ENCODE measurements at places on chromosomes 5 and 9.

- DNase-seq, result no peak
These were observed 232.3 kb downstream of the GAS1 start for GRCh38 chr9:86714999-86715398.

DNA sequence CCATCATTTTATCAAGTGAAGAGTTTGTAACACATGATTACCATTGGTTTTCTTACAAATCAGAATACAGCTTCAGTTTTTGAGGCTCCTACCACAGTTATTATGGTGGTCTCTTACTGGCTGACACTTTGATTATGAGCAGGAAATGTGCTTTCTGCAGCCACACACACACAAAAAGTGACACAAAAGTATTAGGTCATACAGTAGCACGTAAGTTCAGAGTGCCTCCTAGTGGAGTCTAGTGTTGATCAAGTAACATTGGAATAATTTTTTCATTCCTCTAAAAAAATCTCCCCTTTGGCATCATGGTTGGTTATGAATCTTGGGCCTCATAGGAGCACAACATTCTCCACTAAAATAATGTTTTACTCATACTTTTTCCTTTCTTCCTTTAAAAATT lies 37.6 kb downstream of the PAM start:
- no peak for DNase-seq

DNA sequence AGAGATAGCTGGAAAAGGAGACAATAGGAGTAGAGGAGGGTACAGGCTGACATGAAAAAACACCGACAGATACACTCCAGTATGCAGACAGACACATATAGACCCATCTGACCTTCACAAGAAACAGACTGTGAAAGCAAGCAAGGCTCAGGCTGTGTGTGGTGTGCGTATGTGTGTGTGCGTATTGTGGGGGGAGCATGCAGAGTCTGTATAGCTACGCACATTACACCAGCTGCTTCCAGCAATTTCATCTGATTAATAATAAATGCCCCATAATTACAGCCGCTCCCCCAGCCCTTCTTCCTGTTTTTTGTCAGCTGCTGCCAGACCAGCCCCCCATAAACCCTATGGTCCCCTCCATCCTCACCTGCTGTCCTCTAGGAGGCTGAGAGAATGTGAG lies 6.7 kb downstream of the CNTFR start:
- DNase-seq, result no peak

- no peak for DNase-seq
These were observed 1.5 kb downstream of the GDNF start for GRCh38 chr5:37838152-37838932.

- DNase-seq, result no peak
These were observed 57.7 kb downstream of the DCP2 start for GRCh38 chr5:113034182-113034773.

- no peak for DNase-seq
These were observed 122.7 kb upstream of the LMX1B start for GRCh38 chr9:126490871-126491567.

DNA sequence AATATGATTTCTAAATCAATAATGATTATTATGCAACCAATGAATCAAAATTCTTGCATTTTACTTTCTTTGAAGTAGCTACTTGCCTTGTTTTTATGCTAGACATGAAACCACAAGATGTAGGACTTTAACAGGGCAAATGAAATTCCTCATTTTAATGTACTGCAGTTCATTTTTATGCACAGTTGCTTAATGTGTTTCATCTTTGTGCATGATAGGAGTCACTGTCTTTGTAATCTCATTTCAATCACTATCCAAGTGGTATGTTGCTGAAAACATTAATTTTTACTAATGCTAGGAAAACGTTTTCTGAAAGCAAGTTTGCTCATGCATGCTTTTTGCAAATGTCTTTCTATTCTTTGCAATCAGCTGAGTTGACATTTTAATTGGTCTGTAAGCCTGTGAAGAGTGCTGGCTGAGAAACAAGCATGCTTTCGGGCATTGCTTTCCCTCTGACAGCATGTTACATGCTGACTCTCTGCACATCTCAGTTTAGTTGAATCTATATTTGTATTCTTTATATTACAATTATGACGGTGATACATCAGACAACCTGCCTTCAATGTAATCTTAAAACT lies 535.0 kb upstream of the CDH18 start:
- DNase-seq, result no peak

DNA sequence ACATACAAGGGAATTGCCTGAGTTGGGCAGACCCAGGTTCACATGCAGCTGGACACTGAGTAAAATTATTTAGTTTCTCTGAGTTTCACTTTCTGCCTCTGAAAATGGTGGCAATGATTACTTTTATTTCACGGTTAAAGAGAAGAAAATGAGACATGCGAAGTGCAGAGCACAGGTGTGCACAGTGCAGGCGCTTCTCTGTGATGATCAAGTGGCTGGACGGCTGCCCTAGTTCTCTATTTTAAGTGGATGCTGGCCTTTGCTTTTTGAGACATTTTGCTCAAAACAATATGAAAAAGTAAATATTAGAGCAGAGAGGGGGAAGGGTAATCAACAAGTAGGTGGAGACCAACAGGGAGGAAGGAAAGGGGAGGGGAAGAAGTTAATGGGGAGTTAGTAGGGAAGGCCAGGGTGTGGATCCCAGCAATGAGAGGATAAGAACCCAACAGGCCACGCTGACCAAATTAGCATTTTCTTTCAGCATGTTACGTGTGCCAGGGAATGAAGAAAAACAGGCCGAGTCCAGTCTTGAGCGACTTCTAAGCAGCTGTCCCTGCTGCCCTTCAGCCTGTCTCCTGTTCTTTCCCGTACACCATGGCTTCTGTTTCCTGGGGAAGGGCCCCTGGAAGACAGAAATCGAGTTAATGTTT lies 16.1 kb downstream of the SNX18 start:
- DNase-seq, result no peak

GRCh38 chr5:652023-652515 lies 39.9 kb downstream of the CEP72 start:
- no peak for DNase-seq

- no peak for DNase-seq
These were observed 67.7 kb upstream of the STC2 start for GRCh38 chr5:173395933-173396308.

- no peak for DNase-seq
These were observed 12.7 kb downstream of the DUSP1 start for GRCh38 chr5:172758077-172758833.

GRCh38 chr9:120267929-120268328 lies 312.0 kb downstream of the CDK5RAP2 start:
- DNase-seq, result no peak

All from pancreas (tissue), 10 donors.